AML-193 (cell line): ENCODE measurements at places on chromosomes 4 and X.

GRCh38 chr4:87502580-87503238, 26.5 kb downstream of the SPARCL1 start:
- DNase-seq: no peak

GRCh38 chr4:5707366-5707765, 993 bp downstream of the EVC2 start:
- DNase-seq: no peak

- no peak for DNase-seq
Measured at GRCh38 chr4:167196344-167197012, 37.8 kb downstream of the SPOCK3 start.

DNA sequence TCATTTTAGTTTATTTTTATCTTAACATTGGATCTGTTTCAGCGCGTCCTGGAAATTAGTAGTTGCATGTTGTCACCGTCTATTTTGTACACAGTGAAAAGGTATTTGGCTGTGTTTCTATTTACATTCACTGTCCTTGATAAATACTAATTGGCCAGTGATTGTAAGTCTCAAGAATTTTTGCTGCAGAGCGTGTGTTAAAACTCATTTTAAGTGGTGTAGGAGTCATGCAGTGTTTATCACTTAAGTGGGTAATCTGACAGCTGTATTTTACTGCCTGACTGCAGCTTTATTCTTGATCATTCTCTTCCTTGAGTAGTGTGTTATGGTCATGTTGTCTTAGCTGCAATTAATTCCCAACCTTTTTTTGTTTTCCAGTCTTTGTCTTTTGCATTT, 9.8 kb downstream of the GUCY1A1 start:
- no peak for DNase-seq

DNA sequence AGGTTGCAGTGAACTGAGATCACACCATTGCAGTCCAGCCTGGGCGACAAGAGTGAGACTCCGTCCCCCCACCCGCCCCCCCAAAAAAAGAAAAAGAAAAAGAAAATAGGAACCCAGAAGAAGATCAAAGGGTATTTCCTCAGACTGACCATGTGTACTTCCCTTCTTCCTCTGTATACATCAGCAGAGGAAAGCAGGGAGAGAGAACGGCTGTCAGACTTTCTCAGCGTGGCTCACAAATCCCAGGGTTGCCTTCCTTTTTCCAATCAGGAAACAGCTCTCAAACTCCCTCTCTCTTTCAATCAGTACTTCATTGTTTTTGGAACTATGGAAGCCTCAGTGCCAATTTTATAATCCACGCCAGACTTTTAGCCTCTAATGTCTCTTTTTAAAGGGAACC, 59.1 kb downstream of the CHRNA9 start:
- DNase-seq: no peak

- DNase-seq: no peak
Measured at GRCh38 chr4:112196461-112196860, 35.1 kb upstream of the AP1AR start.

DNA sequence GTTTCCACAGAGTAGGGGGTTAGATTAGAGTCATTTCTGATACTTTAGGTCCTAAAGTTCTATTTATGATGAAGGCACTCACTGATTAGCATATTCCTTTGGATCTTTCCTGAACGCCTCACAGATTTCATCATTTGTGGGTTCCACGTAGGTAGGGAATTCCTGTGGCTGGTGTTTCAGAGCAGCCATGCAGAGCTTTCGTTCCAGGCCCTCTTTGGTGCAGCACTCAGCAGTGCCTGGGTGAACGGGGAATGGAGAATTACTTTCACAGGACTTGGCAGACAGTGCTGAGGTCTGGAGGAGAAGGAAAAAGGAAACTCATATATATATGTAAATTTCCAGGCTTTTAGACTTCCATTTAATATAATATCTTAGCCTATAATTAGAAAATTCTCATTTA, 18.5 kb downstream of the GC start:
- no peak for DNase-seq

- DNase-seq: peak; percentile 79
Measured at GRCh38 chr4:172998527-172999469, 169.8 kb upstream of the GALNT7 start.

DNA sequence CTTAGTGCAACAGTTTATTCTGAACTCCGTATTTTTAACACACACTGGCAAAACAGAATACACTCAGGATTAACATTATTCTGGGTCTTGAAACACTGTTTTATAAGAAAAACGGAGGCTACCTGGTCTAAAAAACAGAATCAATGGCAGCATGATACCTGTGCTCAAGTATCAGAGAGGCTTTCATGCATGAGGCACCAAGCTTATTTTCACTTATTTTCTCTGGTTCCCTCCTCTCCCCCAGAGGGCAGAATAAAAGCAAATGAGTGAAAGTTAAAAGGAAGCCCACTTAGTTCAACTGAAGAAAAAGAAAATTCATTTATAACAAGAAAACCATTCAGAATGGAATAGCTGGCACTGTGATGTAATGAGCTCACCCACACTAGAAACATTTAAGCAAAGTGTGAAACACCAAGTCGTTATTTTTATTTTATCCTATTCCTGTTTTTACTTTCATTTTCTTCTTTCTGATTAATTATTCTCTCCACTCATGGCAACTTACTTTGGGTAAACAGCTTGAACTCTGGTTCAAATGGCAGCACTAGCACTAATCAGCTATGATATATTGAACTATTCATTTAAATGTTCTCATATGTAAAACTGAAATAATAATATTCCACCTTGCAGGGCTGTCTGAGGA, 211.8 kb downstream of the PPP3CA start:
- DNase-seq: no peak

GRCh38 chr4:52619591-52619931, 39.5 kb downstream of the USP46 start:
- no peak for DNase-seq

DNA sequence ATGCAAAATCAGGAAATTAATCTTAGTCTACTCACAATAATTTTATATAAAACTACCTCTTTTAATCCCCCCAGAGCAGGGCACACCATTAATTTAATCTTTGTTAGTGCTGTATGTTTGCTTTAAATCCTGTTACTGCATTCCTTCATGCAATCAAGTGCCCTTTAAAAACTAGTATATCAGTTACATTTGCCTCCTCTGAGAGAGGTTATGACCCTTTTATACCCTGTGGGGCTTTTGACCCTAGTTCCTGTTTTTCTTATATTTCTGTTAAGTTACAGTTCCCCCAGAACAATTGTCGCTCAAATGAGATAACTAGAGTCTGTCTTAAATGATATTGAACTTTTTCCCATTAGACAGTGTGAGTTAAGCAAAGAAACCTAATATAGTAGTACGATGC, 46.2 kb downstream of the GPC4 start:
- no peak for DNase-seq

DNA sequence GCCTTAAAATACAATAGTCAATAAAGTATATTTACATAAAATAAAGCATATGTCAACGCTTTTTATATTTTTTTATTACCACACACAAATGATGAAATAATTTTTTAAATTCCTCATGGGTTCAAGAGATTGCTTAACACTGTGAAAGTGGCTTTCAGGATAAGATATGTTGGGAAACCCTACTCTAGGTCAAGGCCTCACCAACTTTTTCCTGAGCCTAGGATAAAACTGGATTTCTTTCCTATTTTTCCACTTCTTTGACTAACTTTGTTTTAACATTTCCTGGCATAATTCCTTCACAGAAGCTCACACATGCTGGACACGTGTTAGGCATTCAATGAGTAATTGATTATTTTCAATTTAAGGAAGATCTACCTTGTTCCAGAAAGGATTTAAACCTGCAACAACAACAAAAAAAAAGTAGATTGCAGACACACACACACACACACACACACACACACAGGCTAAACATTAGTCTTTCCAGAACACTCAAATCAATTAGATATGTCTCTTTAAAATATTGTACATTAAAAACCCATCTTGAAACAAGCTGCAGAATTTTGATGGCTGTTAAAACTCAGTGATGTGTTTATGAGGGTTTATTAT, 9.1 kb downstream of the KLB start:
- DNase-seq: no peak
